ENCODE measurements at places on chromosomes 7 and 10.

GRCh38 chr7:27174874-27175625 lies 930 bp upstream of the HOXA10 start:
- DNase-seq: no peak

- no peak for DNase-seq
These were observed 2.2 kb upstream of the HIP1 start for GRCh38 chr7:75740846-75741497.

- no peak for DNase-seq
These were observed 47.3 kb downstream of the LRRN3 start for GRCh38 chr7:111138193-111138569.

- no peak for DNase-seq
These were observed 250.9 kb downstream of the TWIST1 start for GRCh38 chr7:18866359-18867036.

GRCh38 chr10:6218692-6219493 lies 16.2 kb downstream of the PFKFB3 start:
- no peak for DNase-seq

- no peak for DNase-seq
These were observed 10.2 kb downstream of the SLIT1 start for GRCh38 chr10:97175586-97175985.

DNA sequence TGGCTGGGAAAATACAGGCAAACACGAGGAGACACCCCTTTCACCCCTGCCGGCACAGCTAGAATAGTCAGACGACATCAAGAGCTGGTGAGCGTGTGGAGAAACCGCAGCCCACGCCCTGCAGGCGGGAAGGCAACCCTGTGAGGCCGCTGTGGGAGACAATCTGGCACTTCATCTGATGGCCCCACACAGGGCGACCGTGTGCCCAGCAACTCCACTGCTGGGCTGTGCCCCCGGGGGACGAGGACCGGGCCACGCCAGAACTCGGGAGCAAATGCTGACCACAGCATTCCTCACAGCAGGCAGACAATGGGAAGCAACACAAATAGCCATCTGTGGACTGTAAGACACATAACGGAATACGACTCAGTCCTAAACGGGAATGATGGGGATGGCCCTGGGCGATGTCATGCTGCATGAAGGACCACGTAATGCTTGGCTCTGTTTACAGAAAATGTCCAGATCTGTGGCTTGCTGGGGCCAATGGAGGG lies 58.9 kb downstream of the CFAP46 start:
- no peak for DNase-seq

GRCh38 chr7:30465811-30466180 lies 12.8 kb downstream of the NOD1 start:
- DNase-seq: no peak

DNA sequence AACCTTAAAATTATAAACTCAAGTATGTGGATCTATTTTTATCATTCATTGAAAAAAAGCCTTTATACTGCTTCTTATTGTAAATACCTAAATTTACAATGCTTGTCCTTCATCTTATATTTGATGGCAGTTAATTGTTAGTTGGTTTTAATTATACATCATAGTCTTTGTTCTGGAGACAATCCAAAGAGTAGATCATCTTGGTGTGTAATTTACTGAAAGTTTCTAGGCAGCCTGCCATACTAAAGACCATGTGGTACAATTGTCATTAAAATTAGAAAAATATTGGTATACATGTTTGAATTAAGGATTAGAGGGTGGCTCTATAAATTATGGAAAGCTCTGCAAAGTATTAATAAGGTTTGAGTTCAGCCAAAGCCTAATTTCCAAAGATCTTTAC lies 231.4 kb downstream of the KCND2 start:
- no peak for DNase-seq

DNA sequence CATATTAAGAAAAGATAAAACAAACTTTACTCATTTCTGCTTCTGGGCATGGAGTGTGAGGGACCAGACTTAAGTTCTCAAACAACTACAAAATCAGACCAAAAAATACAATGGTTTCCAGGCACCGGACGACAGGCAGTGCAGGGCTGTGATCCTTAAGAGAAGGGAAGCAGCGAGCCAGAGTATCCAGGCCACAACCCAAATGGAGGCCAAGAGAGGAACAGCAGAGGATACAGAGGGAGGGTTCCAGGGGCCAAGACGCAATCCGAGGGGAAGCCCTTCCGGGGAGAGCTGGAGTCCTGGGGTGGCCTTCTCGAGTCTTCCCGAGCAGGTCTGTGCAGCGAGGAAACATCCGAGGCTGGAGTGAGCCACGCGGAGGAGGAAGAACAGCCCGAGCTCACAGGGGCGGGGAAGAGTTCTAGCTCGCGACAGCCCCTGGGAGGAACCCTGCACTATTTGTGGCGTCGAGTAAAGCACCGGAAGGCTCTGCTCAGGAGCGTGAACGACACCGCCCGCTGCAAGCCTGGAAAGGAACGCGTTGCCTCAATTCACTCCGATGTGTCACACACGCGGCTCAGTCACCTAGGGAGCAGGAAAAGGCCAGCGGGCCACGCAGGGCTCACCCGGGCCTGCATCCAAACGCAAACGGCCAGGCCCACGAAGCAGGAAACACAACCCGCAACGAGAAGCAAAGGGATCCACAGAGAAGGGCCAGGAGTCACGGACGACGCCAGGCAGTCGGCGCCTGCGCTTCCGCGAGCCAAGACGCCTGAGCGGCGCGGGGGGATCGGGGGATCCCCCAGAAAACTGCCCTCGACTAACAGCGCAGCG lies 933 bp upstream of the RNF32 start:
- no peak for DNase-seq

DNA sequence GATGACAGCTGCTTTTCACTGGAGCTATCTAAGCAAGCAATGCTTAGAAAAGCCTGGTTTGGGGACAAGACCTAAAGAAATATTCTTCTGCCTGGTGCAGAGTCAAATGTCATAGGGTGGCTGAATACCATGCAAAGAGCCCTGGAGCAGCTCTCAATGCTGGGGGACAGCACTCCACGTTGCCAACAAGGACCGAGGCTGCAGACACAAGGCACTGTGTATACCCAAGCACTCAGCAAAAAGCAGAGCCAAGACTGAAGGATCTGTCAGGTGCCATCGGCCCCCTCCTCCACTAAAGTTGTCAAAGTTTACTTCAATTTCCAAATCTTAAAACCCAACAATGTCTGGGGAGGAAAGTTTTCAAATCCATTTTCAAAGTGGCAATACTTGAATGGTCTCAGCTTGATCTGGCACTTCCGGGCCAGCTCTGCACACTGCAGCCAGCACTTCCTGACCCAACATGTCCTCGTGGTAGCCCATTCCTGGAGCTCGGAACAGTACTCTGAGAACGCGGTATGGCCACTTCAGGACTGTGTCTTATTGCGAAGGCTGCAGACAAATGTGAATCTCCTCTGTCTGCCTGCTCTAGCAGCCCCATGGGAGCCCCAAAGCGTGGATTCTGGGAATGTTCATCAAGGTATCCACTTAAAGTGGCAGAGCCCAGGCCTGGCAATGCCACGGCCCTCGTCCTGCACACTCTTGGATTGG lies 191.8 kb downstream of the TNS3 start:
- no peak for DNase-seq

DNA sequence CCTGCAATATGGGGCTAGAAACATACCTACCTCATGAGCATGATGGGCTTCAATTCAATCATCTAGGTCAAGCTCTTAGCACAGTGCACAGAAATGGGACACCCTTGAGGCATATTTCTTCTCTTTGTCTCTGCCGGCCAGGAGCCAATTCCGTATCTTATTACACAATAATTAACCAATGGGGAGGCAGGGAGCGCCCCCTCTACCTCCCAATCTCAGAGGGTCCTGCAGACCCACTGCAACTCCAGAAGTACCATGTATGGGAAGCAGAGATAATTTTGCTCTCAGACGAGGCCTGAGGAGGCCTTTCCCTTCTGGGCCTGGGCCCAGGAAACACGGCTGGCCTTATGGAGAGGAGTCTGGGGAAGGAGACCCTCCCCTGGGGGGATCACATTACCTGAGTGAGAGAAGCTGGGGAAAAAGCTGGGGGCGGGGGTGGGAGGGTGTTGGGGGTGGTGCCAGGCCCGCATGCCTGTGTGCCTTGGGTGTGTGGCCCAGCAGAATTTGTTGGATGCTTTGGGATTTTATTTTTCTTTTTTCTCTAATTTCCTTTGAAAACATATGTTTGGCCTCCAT lies 155.5 kb downstream of the UBE2H start:
- DNase-seq: no peak

GRCh38 chr7:22005151-22005550 lies 59.5 kb upstream of the CDCA7L start:
- no peak for DNase-seq

GRCh38 chr7:156993021-156993924 lies 17.2 kb downstream of the MNX1 start:
- no peak for DNase-seq

DNA sequence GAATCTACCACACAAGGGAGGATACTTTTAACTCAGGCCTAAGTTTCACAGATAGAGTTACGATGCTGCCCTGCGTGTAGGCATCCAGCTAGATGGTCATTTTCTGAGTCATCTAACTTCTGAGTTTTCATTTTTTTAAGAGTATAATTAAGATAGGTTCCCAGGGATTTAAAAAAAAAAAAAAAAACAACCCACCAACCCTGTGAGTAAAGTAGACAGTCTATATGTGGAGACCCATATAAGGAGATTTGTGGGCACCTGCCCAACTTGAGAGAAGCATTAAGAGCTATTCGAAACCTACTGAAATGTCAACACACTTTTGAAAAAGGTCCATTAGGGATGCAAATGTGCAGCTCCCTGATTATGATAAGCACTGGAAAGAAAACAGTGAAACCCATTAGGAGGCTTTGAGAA lies 257.3 kb downstream of the TRIL start:
- no peak for DNase-seq

Measured in hematopoietic multipotent progenitor cell treated with erythropoietin and hydrocortisone succinate and interleukin-3 and kit ligand, for 17 days (in vitro differentiated cells).